ENCODE measurements at places on chromosomes 4 and X.

GRCh38 chr4:81085291-81085690 lies 54.8 kb downstream of the BMP3 start:
- DNase-seq = no peak

GRCh38 chr4:120703908-120704307 lies 218.6 kb downstream of the PRDM5 start:
- DNase-seq = no peak

- no peak for DNase-seq
Observed at GRCh38 chr4:15912236-15912635, 26.3 kb downstream of the FGFBP1 start.

GRCh38 chrX:10165580-10166247 lies 8.9 kb downstream of the CLCN4 start:
- DNase-seq = no peak

GRCh38 chr4:79353075-79353474 lies 27.2 kb upstream of the NAA11 start:
- no peak for DNase-seq

GRCh38 chrX:47564438-47565085 lies 3.6 kb downstream of the ARAF start:
- no peak for DNase-seq

DNA sequence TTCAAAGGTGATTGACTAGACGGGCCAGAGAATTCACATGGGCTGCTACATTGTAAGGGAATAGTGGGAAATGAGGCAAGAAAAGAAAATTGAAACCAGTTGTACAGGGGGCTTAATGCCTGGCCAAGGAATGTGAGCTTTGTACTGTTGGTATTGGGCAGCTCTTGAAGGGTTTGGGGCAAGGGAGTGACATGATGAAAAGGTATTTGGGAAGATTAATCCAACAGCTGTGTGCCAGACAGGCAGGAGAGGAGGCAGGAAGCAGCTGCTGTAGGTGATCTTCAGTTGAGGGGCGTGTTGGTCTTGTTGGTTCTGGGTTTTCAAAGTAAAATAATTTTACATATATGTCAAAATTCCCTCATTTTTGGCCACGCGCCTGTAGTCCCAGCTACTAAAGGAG lies 384.5 kb upstream of the TENM3 start:
- DNase-seq = no peak

GRCh38 chrX:32774966-32775365 lies 436.4 kb downstream of the DMD start:
- DNase-seq = no peak

DNA sequence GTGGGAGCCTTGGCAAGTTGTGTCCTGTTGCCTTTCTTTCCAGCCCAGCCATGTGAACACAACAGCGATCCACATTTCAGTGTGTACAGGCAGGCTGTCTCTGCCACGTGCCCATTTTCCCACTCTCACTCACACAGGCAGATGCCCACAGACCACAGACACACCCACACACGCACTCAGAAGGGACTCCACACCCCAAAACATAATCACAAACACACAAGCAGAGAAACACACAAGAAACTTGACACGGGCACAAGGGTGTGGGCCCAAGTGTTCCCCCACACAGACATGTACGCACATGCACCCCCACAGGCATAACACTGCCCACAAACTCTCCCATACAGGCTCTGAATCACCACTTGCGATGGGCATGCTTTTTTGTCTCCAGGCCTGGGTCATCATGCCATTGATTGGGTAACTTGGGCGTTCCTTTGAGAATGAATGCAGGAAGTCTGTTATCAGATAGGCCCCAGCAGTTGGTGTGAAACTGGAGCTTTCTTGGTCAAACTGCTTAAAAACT lies 84.3 kb downstream of the NBDY start:
- DNase-seq = no peak

DNA sequence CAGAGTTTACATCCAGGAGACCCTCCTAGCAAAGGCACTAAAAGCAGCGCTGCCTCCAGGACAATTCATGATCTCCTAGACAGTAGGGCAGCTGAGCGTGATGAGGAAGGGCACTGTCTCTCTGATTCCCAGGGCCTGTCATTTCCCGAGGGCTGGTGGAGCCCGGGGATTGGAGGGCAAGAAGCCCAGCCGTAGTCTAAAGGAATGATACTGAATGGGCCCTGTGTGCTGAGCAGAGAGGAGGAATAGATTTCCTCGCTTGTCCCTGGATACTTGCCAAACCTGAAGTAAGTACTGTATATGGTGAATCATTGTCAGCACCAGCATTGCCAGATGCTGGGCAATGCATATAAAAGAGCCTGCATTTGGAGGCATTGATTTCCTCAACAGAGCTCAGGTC lies 88.0 kb upstream of the SLITRK2 start:
- DNase-seq = no peak

DNA sequence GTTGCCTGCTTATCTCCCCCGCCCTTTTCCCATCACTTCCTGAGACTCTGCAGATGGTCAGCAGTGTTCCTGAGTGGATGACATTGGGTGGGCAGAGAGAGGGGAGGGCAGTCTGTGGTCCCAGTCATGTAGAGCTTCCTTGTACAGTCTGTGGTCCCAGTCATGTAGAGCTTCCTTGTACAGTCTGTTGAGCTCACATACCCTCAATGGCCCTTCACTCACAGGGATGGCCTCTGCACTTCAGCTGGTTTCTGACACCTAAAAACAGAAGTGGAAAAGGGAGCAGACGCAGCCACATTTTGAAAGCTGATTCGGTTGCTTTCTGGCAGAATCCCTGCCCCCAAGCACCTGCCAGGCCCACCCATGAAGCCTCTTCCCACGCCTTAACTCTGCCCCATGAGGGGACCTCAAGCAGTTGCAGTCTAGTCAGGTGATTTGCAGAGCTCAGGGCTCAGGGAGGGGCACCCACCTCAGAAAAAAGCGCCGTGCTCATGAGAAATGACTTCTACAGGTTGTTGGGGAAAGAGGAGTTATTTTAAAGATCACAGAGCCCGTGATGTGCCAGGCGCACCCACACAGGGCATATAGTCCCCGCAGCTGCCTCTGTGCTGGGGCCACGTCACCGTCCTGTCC lies 3.6 kb upstream of the TMEM271 start:
- DNase-seq = no peak

DNA sequence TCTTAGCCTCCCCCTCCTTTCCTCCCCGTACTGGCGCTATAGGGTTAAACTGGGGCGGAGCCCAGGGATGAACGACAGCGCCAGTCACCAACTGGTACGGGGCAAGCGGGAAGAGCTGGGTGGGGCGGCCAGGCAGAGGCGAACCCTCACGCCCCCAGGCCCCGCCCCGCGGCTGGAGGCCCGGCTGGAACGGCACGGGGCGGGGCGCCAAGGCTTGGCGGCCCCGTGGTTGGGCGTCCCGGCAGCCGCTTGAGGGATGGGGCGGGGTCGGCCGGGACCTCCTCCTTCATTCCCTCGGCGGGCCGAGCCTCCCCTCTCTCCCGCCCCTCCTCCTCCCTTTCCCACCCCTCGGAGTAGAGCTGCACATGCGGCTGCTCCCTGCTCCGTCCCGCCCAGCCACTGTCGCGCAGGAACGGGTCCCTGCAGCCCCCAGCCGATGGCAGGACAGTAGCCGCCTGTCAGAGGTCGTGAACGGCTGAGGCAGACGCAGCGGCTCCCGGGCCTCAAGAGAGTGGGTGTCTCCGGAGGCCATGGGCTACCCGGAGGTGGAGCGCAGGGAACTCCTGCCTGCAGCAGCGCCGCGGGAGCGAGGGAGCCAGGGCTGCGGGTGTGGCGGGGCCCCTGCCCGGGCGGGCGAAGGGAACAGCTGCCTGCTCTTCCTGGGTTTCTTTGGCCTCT lies at the start of gene EDA:
Gene EDA (plus strand): TSS at position 335 of the 678 bp plus-strand sequence.
- peak; percentile 60 for DNase-seq

GRCh38 chrX:14228611-14229010 lies 198.9 kb upstream of the GEMIN8 start:
- DNase-seq = no peak

- DNase-seq = no peak
Observed at GRCh38 chr4:138977524-138977923, 38.1 kb upstream of the NOCT start.

DNA sequence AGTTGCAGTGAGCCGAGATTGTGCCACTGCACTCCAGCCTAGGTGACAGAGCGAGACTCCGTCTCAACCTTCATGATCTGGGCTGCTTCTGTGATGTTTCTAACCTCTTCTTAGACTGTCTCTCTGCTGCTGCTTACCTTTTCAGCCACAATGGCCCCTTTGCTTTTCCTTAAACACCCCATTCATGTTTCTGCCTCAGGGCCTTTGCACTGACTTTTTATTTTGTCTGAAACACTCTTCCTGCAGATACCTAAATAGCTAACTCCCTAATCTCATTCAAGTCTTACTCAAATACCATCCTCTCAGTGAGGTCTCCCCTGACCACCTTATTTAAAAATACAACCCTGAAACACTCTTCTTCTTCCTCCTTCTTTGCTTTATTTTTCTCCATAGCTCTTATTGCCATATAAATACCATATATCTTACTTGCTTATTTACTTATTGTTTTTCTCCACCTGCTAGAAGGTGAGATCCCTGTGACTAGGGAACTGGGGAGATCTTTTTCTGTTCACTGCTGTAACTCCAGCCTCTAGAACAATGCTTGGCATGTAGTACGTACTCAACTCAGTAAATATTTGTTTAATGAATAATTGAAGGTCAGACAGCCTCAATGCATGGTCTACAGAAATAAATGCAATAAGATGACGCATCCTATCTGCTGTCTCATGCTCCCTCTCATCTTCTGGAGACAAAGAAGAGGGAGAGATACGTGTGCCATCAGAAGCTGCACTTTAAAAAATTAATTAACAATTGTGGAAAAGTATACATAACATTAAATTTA lies 43.8 kb upstream of the SETD7 start:
- DNase-seq = no peak

GRCh38 chr4:14850455-14851097 lies 151.7 kb upstream of the CPEB2 start:
- DNase-seq = no peak

DNA sequence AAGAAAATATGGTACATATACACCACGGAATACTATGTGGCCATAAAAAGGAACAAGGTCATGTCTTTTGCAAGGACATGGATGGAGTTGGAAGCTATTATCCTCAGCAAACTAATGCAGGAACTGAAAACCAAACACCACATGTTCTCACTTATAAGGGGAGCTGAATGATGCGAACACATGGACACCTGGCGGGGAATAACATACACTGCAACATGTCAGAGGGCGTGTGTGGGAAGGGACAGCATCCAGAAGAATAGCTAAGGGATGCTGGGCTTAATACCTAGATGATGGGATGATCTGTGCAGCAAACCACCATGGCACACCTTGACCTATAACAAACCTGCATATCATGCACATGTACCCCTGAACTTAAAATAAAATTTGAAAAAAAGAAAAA lies 19.5 kb upstream of the CNKSR2 start:
- DNase-seq = no peak

- no peak for DNase-seq
Observed at GRCh38 chr4:67083496-67083895, 461.8 kb downstream of the CENPC start.

DNA sequence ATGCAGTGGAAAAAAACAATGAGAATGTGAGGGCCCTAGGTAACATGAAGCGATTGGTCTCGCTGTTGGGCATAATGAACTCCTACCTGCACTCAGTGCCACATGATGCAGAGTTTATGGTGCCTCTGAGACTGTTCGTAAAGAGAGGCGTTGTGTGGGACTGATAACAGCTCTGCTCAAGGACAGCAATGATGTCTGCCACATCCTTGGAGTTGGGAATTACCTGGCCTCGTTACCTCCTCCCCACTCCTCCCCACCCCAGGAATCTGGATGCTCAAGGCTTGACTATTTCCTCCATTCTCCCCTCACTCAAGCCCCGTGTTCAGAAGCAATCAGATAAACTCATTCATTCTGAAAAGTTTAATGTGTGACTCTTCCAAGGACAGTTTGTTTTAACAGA lies 148.0 kb upstream of the JADE1 start:
- DNase-seq = no peak

DNA sequence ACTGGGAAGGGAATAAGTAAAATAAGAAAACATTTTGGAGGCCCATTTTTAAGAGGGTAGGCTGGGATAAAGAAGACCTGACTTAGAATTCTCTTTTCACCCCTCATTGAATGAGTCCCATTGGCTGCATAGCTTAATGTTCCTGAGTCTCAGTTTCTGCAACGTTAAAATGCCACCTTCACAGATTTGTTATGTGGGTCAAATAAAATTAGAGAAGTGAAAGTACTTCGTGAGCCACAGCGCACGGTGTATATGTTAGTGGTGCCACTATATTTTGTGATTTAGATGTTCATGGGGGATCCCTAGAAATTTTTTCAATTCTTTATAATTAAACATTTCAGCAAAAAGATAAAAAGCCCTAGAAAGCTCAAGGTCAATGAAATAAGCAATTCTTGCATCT lies 109.2 kb upstream of the HS3ST1 start:
- DNase-seq = no peak

GRCh38 chr4:140688711-140689598 lies 67.2 kb downstream of the TBC1D9 start:
- no peak for DNase-seq

DNA sequence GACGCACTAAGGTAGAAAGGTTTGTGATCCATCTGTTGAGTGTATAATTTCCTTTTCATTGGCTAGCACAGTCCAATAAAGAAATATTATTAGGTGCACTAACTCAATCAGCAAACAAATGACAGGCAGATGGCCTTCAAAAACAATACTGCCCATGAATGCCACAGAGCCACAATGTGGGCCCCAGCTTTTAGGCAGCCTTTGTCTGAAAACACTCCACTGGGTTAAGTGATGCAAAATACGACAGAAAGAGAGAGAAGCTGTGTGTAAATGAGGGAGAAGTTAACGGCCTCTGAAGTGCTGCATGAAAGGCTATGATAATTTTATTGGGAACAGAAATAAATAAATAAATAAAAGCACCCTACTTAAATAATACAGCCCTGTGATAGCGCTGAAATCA lies 274.6 kb downstream of the NKX6-1 start:
- no peak for DNase-seq

- DNase-seq = no peak
Observed at GRCh38 chr4:65083076-65083475, 587.2 kb downstream of the EPHA5 start.

- DNase-seq = no peak
Observed at GRCh38 chrX:129577473-129577872, 37.4 kb downstream of the OCRL start.

DNA sequence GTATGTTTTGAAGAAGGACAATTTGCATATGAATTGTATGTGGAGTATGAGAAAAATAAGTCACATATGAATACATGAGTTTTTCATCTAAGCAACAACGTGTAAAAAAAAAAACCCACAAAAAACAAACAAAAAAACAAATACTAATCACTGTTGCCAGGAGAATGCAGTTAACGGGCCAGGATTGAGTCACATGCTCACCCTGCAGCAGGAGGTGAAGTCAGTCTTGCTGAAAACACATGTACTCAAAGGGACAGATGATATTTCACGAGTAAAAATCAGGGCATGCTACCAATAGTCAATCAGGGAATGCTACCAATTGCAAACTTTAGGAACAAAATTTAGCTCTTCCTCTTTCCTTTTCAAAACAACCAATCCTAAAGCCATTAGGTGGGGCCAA lies 10.4 kb upstream of the DCLK2 start:
- no peak for DNase-seq

GRCh38 chr4:10115271-10115796 lies 1.3 kb downstream of the WDR1 start:
- DNase-seq = no peak

Measured in stimulated activated CD4-positive, alpha-beta T cell treated with anti-CD3 and anti-CD28 coated beads, Interleukin-15, amount 100 ng/mL, for 1 hour (primary cell).